Mesangial cell (primary cell): ENCODE measurements at places on chromosomes 7 and 10. TPM values are rescaled to one million over a fixed set of nuclear protein-coding genes. Genes with fewer than 3 reads are reported as not detected.

Gene GRID1
- total RNA-seq = 0.13 TPM in 1 of 2 replicates, not detected in the other

Gene LRRD1
- not detected in 2 replicates for total RNA-seq

Gene FAM13C
- 0.16 and 0.51 TPM in 2 replicates for total RNA-seq

Gene ARHGEF35
- total RNA-seq = 1.5 and 3.8 TPM in 2 replicates

Gene WAC
- 48.1 and 50.7 TPM in 2 replicates for total RNA-seq

Gene PLEKHS1
- not detected in 2 replicates for total RNA-seq

Gene TMEM273
- not detected in 2 replicates for total RNA-seq

Gene LIPF
- total RNA-seq = not detected in 2 replicates

Gene BUB3
- total RNA-seq = 99.0 and 238 TPM in 2 replicates

Gene RTKN2
- total RNA-seq = 1.5 and 5.5 TPM in 2 replicates

Gene STEAP2
- total RNA-seq = 1.3 and 3.3 TPM in 2 replicates

Gene SFXN4
- 37.3 and 80.3 TPM in 2 replicates for total RNA-seq

Gene HUS1
- 10.9 and 16.3 TPM in 2 replicates for total RNA-seq

Gene CCZ1
- total RNA-seq = 39.9 and 58.7 TPM in 2 replicates

Gene PAX4
- not detected in 2 replicates for total RNA-seq

Gene EIF5AL1
- under 0.01 and 0.49 TPM in 2 replicates for total RNA-seq

Gene CNPY1
- not detected in 2 replicates for total RNA-seq

Gene LRRTM3
- total RNA-seq = not detected in 2 replicates

Gene SDK1
- 5.9 and 9.3 TPM in 2 replicates for total RNA-seq

Gene TWNK
- 11.9 and 13.9 TPM in 2 replicates for total RNA-seq

Gene GFRA1
- 25.3 and 45.3 TPM in 2 replicates for total RNA-seq

Gene DLX6
- not detected in 2 replicates for total RNA-seq

Gene PPP1R3A
- total RNA-seq = not detected in 2 replicates

Gene OR6B1
- not detected in 2 replicates for total RNA-seq

Gene FAM237B
- total RNA-seq = not detected in 2 replicates

Gene NUPR2
- 0.38 TPM in 1 of 2 replicates, not detected in the other for total RNA-seq

Gene C10orf90
- not detected in 2 replicates for total RNA-seq

Gene SLC25A28
- 14.5 and 15.3 TPM in 2 replicates for total RNA-seq

Gene BET1
- total RNA-seq = 16.6 and 18.7 TPM in 2 replicates

Gene FAM25A
- not detected in 2 replicates for total RNA-seq

Gene HOXA6
- total RNA-seq = 11.1 and 18.8 TPM in 2 replicates

Gene LARP4B
- 35.5 and 48.4 TPM in 2 replicates for total RNA-seq

Gene CARD11
- 17.6 and 38.8 TPM in 2 replicates for total RNA-seq

Gene SPDYE1
- not detected in 2 replicates for total RNA-seq

Gene MGAM2
- under 0.01 TPM in 1 of 2 replicates, not detected in the other for total RNA-seq

Gene SLC26A3
- not detected in 2 replicates for total RNA-seq

Gene LEP
- total RNA-seq = not detected in 2 replicates

Gene FKBP6
- 0.16 TPM in 1 of 2 replicates, not detected in the other for total RNA-seq

Gene CALHM3
- not detected in 2 replicates for total RNA-seq

Gene DYNC1I1
- 0.16 and 0.38 TPM in 2 replicates for total RNA-seq

Gene FFAR4
- total RNA-seq = not detected in 2 replicates

Gene TBXAS1
- total RNA-seq = 15.2 and 25.4 TPM in 2 replicates

Gene IQUB
- total RNA-seq = 0.33 and 0.89 TPM in 2 replicates

Gene RSBN1L
- 10.3 and 12.1 TPM in 2 replicates for total RNA-seq

Gene CUBN
- total RNA-seq = 0.16 and 0.25 TPM in 2 replicates

Gene NEUROG3
- total RNA-seq = not detected in 2 replicates

Gene VAX1
- total RNA-seq = not detected in 2 replicates

Gene CPA4
- 40.3 and 40.9 TPM in 2 replicates for total RNA-seq

Gene MXI1
- 4.7 and 13.9 TPM in 2 replicates for total RNA-seq
